ENCODE measurements at places on chromosomes 5 and 9.

GRCh38 chr5:109965634-109966033 lies 275.9 kb downstream of the MAN2A1 start:
- DNase-seq, result no peak
- no peaks in the 10 kb centered on the region for H3K4me1 ChIP-seq
- H3K27ac ChIP-seq, result no peak overlapping the region
- peaks cover 7% of the 10 kb centered on the region for H3K27me3 ChIP-seq

DNA sequence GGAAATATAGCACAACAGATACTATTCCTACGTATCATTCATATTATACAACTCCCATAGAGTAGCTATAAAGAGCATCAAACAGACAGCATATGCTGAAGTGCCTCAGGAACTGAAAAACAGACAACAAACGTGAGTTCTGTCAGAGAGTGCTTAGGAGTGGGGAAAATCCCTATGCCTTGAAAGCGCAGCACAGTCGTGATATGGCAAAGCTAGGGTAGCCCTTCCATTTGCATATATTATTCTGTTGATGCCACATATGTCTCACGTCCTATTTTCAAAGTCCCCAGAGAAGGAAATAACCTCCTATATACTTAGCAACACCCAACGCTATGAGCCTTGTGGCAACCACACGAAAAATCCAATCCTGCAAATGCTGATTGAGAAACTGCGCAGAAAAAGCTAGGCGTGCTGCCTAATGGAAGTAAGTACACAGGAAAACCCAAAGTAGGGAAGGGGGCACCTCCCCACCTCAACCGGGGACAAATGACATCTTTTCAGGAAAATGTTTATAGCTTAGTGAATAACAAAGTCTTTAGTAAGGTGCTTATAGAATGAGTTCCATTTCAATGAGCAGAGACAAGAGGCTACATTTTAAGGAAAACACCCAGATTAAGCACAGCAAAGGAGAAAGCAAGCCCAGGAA lies 105.1 kb downstream of the MED10 start:
- H3K27ac ChIP-seq, result no peak overlapping the region
- DNase-seq, result no peak
- H3K36me3 ChIP-seq, result no peaks in the 10 kb centered on the region

DNA sequence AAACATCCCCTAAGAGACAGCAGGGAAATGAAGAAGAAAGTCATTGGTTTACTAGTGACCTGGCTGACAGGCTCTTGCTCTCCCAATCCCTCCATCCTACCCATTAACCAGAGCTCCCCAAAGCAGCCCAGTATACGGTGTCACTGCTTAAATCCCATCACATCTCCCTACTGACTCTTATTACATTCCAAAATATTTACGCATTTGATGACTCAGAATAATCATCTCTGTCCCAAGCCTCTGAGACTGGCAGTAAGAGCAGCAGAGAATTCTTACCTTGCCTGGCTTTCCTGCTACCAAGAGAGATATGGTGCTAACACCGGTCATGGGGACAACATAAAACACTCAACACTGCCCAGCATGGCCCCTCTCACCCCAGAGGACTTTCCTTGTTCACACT lies 20.2 kb upstream of the WHRN start:
- no peaks in the 10 kb centered on the region for H3K4me1 ChIP-seq
- H3K27ac ChIP-seq, result no peak overlapping the region
- DNase-seq, result no peak
- H3K36me3 ChIP-seq, result no peaks in the 10 kb centered on the region
- no peak overlapping the region for H3K4me3 ChIP-seq
- H3K27me3 ChIP-seq, result peaks cover 68% of the 10 kb centered on the region

DNA sequence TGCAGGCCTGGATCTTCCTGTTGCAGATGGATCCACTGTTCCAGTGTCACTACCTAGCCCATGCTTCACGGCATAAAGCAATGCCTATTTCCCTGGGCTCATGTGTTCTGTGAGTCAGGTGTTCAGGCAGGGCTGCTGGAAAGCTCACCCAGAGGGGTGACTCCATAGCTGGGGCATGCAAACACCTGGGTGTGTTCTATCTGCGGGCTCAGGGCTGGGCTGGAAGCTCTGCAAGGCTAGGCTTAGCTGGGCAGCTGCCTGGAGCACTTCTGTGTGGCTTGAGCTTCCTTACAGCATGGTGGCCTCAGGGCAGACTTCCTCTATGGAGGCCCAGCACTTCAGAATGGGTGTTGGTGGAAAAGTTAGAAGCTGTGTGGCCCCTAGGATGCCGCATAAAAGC lies 139.9 kb downstream of the GADD45G start:
- no peaks in the 10 kb centered on the region for H3K27me3 ChIP-seq
- H3K4me1 ChIP-seq, result peaks cover 38% of the 10 kb centered on the region
- H3K4me3 ChIP-seq, result no peak overlapping the region
- no peaks in the 10 kb centered on the region for H3K36me3 ChIP-seq
- H3K27ac ChIP-seq, result no peak overlapping the region

- DNase-seq, result no peak
- no peaks in the 10 kb centered on the region for H3K36me3 ChIP-seq
- peaks cover 100% of the 10 kb centered on the region for H3K27me3 ChIP-seq
These were observed 904 bp downstream of the GDNF start for GRCh38 chr5:37838933-37839341.

DNA sequence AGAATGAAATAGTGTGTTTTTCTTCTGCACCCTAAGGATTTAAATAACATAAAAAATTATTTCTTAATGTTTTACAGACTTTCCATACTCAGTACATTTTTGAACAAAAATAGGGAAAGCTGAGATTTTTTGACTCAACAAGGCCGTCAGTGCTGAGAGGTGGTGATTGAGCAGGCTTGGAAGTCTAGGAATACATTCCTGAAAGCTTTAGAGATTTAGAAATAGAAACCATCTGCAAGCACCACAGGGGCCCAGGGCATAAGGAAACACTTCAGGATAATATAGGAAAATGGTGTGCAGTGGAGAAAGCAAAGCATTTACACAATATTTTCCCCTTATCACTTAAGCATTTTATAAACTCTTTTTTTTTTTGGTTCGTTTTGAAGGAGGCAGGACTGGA lies 5.2 kb downstream of the BASP1 start:
- no peak overlapping the region for H3K4me3 ChIP-seq
- DNase-seq, result no peak
- H3K27ac ChIP-seq, result no peak overlapping the region
- peaks cover 96% of the 10 kb centered on the region for H3K27me3 ChIP-seq

- H3K36me3 ChIP-seq, result no peaks in the 10 kb centered on the region
- no peaks in the 10 kb centered on the region for H3K27me3 ChIP-seq
- no peak overlapping the region for H3K4me3 ChIP-seq
- no peak overlapping the region for H3K27ac ChIP-seq
- DNase-seq, result peak; percentile 62
- peaks cover 62% of the 10 kb centered on the region for H3K4me1 ChIP-seq
These were observed 7.1 kb upstream of the AGPAT2 start for GRCh38 chr9:136694163-136694871.

- H3K4me3 ChIP-seq, result no peak overlapping the region
- H3K36me3 ChIP-seq, result no peaks in the 10 kb centered on the region
- no peaks in the 10 kb centered on the region for H3K27me3 ChIP-seq
These were observed 182.2 kb downstream of the AOPEP start for GRCh38 chr9:94908583-94909249.
